ENCODE measurements at places on chromosomes 6 and 20.

- DNase-seq: no peak
These were observed 365.2 kb downstream of the PAX1 start for GRCh38 chr20:22070610-22071058.

GRCh38 chr6:169106176-169106575 is 147.5 kb downstream of the THBS2 start:
- DNase-seq: no peak

GRCh38 chr6:38713812-38714211 is 1.3 kb upstream of the DNAH8 start:
- DNase-seq: peak; percentile 53

- DNase-seq: peak; percentile 43
These were observed 527.8 kb upstream of the RNF217 start for GRCh38 chr6:124434421-124434820.

DNA sequence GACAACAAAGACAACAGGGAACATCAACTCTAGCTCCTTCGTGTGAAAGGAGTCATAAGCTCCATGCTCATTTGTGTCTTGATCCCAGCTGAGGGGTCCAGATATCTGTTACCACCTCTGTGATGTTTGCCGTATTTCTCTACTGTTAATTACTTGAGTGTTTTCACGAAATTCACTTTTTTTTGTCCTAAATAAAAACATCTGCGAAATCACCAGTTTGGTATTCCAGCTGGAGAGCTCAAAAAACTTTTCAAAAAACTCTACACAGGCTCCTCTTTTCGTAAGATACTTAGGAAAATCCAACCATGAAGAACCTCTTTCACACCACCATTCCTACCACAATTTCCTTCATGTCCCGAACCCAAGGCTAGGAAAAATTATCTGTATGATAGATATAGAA is 25.3 kb downstream of the TRAF3IP2 start:
- DNase-seq: no peak

- DNase-seq: no peak
These were observed 65.8 kb upstream of the CCDC167 start for GRCh38 chr6:37565267-37566110.

GRCh38 chr6:13927203-13927602 is 2.5 kb downstream of the RNF182 start:
- no peak for DNase-seq

DNA sequence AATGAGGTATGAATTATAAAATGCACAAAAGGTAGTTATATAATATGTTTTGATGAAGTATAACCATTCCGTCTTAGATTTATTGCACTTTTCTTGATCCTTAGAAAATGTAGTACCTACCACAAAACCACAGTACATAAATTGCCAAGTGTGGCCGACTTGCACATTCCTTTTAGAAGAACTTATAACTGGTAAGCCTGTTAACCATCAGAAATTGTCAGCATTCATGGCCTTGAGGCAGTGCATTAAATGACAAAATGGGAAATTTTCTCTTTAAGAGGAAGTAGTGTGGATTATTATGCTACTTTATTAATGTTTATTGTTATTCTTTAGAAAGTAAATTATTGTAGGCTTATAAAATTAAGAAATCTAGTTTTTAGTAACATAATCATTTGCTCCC is 29.6 kb downstream of the TAB2 start:
- DNase-seq: no peak

DNA sequence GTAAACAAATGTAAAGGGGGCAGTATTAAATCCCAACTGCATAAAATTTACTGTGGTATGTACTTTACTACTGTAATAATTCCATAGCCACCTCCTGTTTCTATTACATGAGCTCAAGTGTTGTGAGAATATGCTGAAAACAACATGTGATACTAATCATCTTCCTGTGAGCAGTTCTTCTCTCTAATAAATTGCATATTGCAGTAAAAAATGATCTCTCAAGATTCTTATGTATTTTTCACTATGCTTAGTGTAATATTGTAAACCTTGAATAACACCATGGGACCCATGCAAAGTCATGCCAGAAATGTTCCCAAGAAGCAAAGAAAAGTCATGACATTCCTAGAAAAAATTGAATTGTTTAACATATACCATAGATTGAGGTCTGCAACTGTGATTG is 133.0 kb upstream of the ATXN1 start:
- no peak for DNase-seq

- no peak for DNase-seq
These were observed 252.5 kb upstream of the NOX3 start for GRCh38 chr6:155708100-155708499.

- DNase-seq: no peak
These were observed 99.4 kb downstream of the HDGFL1 start for GRCh38 chr6:22668717-22669116.

GRCh38 chr6:165984729-165985275 is 182.8 kb downstream of the TBXT start:
- DNase-seq: no peak

DNA sequence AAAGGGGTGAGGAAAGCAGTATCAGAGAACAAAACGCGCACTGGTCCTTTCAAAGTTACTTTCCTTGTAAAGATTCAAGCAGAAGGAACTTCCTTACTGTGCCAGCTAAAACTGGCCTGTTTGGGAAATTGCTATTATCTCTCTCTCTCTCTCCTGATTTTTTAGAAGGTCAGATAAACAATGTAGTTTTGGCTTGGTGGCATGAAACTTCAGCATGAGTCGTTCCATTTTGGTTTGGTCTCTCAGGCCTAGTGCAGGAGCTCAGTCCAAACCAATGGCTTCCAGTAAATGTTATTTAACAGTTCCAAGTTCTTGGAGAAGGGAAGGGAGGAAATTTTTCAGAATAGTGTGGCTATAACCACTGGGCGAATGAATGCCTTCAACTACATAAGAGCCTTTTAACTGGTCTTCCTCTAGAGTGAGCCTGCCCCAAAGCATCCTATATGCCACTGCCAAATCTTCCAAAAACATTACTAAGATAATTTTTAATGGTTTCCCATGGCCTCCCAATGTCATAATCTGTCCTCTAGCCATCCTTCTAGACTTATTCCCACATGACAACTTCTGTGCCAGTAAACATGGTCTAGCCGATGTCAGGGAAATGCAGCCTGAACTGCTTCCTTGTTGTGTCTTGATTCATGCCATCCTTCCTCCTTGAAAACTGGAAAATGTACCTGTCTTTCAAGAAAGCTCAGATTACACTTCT is 9.1 kb upstream of the SNX9 start:
- DNase-seq: no peak

DNA sequence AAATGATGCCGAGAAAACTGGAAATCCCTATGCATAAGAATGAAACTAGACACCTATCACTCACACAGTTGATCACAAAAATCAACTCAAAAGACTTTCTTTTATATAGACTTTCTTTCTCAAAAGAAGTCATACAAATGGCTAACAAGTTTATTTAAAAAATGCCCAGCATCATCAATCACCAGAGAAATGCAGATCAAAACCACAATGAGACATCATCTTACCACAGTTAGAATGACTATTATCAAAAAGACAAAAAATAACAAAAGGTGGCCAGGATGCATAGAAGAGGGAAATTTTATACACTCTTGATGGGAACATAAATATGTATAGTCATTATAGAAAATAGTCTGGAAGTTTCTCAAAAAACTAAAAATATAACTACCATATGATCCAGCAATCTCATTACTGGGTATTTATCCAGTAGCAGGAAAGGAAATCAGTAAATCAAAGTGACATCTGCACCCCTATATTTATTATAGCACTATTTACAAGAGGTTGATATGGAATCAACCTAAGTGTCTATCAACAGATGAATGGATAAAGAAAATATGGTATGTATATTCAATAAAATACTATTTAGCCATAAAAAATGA is 3.4 kb upstream of the RNF217 start:
- no peak for DNase-seq

GRCh38 chr20:46255440-46256104 is 52.7 kb downstream of the CDH22 start:
- DNase-seq: no peak

GRCh38 chr6:99689916-99690685 is 83.5 kb downstream of the PRDM13 start:
- DNase-seq: no peak

- DNase-seq: no peak
These were observed 166.5 kb downstream of the GMDS start for GRCh38 chr6:2078888-2079287.

DNA sequence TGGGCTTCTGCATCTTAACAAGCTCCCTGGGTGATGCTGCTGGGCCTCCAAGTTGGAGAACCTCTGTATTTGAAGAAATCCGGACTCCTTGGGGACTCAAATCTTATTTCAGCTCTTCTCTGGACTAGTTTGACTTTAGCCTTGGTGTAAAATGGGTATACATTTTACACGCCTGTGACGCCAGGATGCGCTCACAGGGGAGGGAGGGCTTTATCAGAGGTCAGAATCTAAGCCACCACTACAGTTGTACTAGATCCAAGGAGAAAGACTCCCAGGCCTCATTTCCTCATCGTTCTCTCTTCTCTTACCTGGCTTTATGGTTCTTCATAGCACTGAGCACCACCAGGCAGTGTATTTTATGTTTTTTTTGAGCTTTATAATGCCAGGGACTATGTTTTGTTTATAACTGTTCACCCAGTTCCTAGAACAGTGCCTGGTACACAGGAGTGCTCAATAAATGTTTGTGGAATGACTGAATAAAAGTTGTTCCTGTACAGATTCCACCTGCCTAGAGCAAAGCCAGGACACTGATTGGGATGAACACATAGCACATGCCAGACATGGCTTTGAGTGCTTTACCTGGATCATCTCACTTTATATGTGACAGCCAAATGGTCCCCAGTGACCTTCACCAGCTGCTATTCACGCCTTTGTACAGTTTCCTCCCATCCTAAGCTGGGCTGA is 5.1 kb upstream of the RBCK1 start:
- no peak for DNase-seq

GRCh38 chr20:23702021-23702420 is 13.2 kb upstream of the CST4 start:
- DNase-seq: no peak

DNA sequence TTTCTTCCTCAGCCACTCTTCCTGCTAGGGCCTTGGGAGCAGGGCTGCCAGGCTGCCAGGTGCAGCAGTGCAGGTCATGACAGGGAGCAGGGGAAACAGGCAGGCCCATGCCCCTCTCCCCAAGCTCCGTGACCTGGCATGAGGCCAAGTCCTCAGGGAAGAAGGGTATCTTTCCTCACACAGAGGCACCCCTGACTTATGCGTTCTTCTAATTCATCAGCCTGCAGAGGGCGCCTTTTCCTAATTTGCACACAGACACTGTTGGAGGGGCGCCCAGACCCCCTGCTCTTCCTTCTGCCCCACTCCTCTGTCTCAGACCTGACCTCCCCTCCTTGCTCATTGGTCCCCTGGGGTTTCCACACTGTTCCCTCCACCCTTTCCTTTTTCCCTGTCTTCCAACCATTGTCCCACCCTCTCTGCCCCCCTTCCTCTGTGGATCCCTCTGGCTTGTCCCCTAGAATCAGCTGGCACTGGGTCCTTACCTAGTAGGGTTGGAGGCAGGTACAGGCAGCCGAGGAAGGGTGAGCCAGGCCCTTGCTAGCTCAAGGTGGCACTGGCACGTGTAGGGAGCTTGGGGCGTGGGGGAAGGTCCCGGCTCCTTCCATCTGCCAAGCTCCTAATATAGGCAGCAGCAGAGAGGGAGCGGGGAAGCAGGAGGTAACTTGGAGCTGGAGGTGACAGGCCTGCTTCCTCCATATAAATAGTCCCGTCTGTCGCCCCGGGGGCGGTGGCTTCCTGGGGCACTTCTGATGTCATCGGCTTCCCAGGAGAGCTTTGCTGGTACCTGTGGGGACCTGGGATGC is 154.9 kb upstream of the MLN start:
- DNase-seq: no peak

DNA sequence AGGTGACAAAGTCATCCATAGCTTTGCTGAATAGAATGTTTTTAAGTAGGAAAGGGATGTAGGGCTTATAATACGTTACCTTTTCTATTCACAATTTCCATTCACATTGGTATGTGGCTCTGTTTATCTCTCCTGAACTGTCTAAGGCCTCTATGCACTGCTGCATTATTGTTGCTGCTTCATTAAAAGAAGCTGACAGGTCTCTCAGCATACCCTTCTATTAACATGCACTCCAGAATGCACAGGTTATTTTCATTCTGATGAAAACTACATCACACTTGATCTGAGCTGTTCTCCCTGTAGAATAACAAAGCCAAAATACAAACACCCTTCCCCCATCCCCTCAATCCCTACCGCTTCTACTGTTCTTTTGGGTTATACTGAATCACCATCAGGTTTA is 399.3 kb downstream of the TBC1D32 start:
- DNase-seq: no peak

- DNase-seq: no peak
These were observed 70.3 kb downstream of the ITCH start for GRCh38 chr20:34433391-34433790.

DNA sequence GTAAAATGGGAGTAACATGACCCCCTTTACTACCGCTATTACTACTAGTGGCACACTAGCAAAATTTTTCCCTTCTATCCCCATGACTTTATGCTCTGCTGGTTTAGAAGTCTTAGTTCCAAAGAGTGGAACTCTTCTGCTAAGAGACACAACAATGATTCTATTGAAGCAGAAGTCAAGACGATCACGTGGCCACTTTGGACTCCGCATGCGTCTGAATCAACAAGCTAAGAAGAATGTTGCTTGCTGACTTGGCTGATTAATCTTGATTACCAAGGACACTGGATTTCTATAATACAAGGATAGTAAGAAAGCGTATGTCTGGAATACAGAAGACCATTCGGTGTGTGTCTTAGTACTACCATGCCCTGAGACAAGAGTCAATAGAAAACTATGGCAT is 244.7 kb upstream of the BTBD3 start:
- DNase-seq: no peak

- no peak for DNase-seq
These were observed 237.1 kb downstream of the ANKRD60 start for GRCh38 chr20:57991211-57991881.

- DNase-seq: peak; percentile 53
These were observed 18.8 kb downstream of the HLA-E start for GRCh38 chr6:30507849-30508827.
